ENCODE measurements at places on chromosomes 6 and 20. TPM values are rescaled to one million over a fixed set of nuclear protein-coding genes. Genes with fewer than 3 reads are reported as not detected.
A peak's percentile ranks its signal among the peaks of the same experiment; 100 is the strongest.

Gene RHAG
- total RNA-seq, result not detected

Gene CALHM4
- total RNA-seq, result not detected

Gene DEFB126
- not detected for total RNA-seq

Gene SYNDIG1
- not detected for total RNA-seq

Gene LY6G6D
- not detected for total RNA-seq

Gene MUC22
- total RNA-seq, result not detected

Gene TOP1
- 72.6 TPM for total RNA-seq

Gene RAB22A
- 17.3 TPM for total RNA-seq

DNA sequence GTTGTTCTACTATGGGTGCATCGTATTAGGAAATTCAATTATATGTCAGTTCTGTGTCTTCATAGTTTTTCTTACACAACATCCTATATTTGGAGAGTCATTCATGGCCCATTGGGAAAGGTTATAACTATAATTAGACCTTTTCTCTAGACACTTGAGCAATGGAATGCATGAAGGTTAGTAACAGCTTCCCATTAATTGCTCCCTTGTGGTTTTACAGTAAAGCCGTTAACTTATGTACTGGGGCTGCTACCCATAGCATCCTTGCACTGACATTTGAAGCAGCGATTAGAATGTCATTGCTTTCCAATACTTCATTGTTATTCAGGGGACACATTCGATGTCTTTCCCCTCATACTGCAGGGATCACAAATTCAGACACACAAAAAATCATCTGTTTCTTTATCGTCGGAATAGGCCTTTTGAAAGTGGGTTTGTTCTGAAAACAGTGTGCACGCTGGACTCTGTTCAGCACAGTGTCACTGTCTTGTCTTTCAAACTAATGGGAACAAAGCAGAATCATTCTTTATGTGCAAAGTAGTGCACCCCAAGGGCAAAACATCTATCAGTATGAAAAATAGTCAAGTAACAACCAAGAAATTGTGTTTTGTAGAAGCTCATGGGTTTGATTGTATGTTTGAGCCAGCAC lies 634.3 kb upstream of the MAP3K7 start:
- H3K36me3 ChIP-seq, result no peaks in the 10 kb centered on the region
- no peaks in the 10 kb centered on the region for H3K4me1 ChIP-seq
- no peak overlapping the region for H3K4me3 ChIP-seq
- no peaks in the 10 kb centered on the region for H3K27me3 ChIP-seq
- no peak overlapping the region for H3K27ac ChIP-seq

GRCh38 chr6:112086744-112087135 lies 542 bp downstream of the TUBE1 start:
- peaks cover 24% of the 10 kb centered on the region for H3K27me3 ChIP-seq
- DNase-seq, result no peak
- no peak overlapping the region for H3K4me3 ChIP-seq
- peaks cover 4% of the 10 kb centered on the region for H3K36me3 ChIP-seq

DNA sequence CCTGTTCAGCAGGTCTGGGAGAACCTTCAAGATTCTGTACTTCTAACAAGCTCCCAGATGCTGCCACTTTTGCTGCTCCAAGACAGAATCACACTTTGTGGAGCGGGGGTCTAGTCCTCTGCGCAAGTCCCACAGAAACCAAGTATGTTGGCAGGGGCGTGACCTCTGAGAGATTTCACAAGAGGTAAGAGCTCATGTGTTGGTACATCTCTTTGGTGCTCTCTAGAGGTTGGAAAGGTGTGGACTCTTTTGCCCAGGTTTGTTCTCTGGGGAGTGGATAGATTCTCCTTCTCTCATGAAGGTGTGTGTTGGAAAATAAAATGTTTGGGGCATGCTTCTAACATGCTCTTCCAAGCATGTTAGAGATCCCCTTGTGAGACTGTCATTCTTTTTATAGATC lies 340.9 kb upstream of the IRAK1BP1 start:
- H3K27me3 ChIP-seq, result no peaks in the 10 kb centered on the region
- no peaks in the 10 kb centered on the region for H3K4me1 ChIP-seq
- DNase-seq, result no peak
- no peak overlapping the region for H3K4me3 ChIP-seq
- no peaks in the 10 kb centered on the region for H3K36me3 ChIP-seq

DNA sequence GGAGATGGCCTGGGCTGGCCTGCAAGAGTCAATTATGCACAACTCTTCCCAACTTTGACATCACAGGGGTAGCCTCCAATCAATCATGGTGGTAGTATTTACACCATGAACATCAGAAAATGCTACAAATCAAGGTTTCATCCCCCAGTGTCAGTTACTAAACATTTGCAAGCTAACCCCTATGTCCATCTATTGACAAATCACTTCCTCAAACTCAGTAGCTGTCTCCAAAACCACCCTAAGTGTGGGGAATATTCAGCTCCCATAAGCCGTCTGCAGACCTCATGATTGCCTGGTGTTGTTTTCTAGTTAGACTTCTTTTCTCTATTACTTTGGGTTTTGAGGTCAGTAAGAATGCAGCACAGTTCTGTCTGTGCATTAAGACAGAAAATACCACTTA lies 200.8 kb upstream of the RIN2 start:
- no peak overlapping the region for H3K4me3 ChIP-seq
- DNase-seq, result no peak
- H3K36me3 ChIP-seq, result no peaks in the 10 kb centered on the region

DNA sequence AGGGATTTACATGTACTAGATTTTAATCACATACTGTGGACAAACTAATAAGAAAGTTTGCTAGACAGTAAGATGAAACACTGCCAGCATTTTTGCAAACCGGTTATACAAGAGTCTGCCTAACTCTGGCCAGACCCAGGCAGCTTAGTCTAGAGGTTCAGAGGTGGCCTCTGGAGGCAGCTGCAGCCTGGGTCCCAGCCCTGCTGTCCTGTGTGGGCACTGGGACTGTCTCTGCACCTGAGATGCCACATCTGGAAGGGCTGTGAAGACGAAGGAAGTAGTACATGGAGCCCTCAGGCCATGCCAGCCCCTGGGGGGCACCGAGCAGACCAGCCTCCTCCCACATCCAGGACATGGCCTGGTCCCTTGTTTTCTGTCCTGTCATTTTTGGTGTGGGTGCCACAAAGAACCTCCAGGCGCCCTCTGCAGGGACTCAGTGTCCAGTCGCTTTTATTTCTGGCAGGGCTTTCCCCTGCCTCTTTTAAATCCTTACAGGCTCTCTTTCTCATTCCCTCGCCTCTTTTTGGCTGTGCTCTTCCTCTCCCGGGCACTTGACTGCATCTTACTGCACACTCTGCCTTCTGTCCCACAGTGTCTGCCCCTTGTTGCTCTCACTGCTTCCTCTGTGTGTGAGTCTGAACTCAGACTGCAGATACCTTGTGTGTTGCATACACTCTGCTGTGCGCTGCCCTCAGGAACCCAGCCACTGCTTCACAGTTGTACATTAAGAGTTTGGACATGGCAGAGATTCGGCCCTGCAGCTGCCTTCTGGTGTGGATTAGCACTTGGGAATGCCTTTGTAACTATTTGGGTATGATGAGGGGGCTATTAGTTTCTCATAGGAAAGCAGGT lies 216.7 kb downstream of the ZDHHC14 start:
- H3K36me3 ChIP-seq, result no peaks in the 10 kb centered on the region
- no peaks in the 10 kb centered on the region for H3K27me3 ChIP-seq
- H3K4me3 ChIP-seq, result no peak overlapping the region

GRCh38 chr20:41348430-41349172 lies 8.0 kb downstream of the LPIN3 start:
- no peak for DNase-seq
- H3K4me3 ChIP-seq, result no peak overlapping the region
- H3K27me3 ChIP-seq, result no peaks in the 10 kb centered on the region
- H3K27ac ChIP-seq, result no peak overlapping the region

- no peak overlapping the region for H3K27ac ChIP-seq
- peaks cover 11% of the 10 kb centered on the region for H3K4me1 ChIP-seq
- DNase-seq, result no peak
- no peaks in the 10 kb centered on the region for H3K27me3 ChIP-seq
Measured at GRCh38 chr6:157304899-157305663, 18.2 kb downstream of the TMEM242 start.

GRCh38 chr6:134822920-134823709 lies 126.8 kb downstream of the ALDH8A1 start:
- peak; percentile 43 for DNase-seq
- no peak overlapping the region for H3K27ac ChIP-seq
- H3K36me3 ChIP-seq, result no peaks in the 10 kb centered on the region

DNA sequence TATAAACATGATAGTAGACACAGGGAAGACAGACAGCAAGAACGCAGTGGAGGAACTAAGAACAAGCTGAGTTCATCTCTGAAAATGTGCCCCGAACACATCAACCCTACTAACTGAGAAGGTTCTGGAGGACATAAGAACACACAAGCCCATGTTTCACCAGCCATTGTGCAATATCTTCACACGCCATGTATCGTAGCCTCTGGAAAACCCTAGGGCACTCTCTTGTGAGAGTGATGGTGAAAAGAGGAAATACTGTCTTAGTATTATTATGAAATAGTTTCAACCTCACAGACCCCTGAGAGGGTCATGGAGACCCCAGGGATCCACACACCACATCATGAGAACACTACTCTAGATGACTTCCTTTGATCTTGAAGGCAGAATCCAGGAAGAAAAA lies 26.1 kb upstream of the FOXF2 start:
- no peaks in the 10 kb centered on the region for H3K4me1 ChIP-seq
- no peak overlapping the region for H3K27ac ChIP-seq
- no peaks in the 10 kb centered on the region for H3K36me3 ChIP-seq
- no peak for DNase-seq
- H3K27me3 ChIP-seq, result peaks cover 30% of the 10 kb centered on the region

GRCh38 chr6:3026791-3027626 lies 27.3 kb downstream of the NQO2 start:
- H3K36me3 ChIP-seq, result peaks cover 7% of the 10 kb centered on the region
- peaks cover 13% of the 10 kb centered on the region for H3K27me3 ChIP-seq
- H3K4me1 ChIP-seq, result peaks cover 39% of the 10 kb centered on the region
- peak overlapping the region; percentile 88 for H3K27ac ChIP-seq

DNA sequence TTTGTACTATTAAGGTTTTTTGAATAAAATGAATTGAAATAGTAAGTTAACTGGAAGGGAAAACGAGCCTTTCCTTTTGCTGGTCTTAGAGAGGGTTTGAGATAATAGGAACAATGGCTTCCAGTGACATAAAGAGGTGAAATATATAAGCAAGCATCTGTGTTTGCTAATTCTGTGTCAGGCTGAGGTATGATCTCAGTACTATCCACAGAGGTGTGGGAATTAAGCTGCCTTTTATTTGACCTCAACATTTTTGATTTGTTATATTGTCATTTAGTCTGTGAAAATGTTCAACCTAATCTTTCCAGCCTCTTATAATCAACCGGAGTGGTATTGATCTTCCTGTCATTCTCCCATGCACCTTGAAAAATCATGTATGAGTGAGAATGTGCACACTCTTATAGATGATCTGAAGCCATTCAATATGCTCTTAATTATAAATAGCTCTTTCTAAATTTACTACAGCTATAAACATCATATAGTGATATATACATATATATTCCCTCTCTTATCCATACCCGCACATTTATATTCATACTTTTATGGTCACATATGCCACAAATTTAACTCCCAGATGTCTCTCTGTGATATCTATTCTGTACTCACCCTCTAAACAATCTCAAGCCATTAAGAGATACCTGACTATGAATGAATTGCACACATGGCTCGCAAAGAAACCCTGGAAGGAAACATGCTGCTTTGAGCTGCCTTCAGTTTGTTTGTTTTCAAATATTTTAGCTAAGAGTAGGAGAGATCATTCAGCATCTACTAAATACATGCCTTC lies 754.7 kb upstream of the NRSN1 start:
- peaks cover 1% of the 10 kb centered on the region for H3K27me3 ChIP-seq
- H3K4me3 ChIP-seq, result no peak overlapping the region
- DNase-seq, result no peak
- H3K36me3 ChIP-seq, result no peaks in the 10 kb centered on the region

DNA sequence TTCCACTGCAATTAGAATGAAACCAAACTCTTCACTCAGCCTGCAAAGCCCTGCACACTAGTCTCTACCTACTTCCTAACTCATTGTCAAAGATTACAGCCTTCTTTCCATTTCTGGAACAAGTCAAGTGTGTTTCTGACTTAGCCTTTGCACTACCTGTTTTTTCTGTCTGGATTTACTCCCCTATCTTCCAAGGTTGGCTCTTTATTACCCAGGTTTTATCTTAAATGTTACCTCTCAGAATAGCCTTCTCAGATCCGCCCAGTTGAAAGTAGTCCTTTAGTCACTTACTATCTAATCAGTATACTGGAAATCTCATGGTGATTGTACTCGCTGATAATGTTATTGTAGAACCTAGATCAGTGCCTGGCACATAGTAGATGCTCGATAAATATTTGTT lies 42.7 kb downstream of the TBPL1 start:
- no peak overlapping the region for H3K27ac ChIP-seq
- no peaks in the 10 kb centered on the region for H3K36me3 ChIP-seq
- DNase-seq, result no peak
- no peaks in the 10 kb centered on the region for H3K4me1 ChIP-seq
- H3K4me3 ChIP-seq, result no peak overlapping the region

DNA sequence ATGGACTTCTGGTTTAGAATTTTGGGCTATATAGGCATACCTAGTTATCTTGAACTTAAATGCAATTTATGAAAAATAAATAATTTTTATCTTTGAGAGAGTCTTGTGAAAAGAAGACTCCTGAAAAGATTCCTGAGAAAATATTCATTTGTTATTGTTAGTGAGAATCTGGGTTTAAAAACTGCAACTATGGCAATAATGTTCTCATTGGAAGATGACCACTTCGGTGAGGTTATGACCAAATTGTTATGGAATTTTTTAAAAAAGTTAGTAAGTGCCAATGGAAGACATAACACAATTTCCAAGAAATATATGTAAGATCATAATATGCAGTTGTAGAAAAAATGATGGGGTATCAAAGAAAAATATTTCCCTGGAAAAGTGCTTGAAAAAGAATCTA lies 46.3 kb downstream of the GRIK2 start:
- no peak for DNase-seq
- no peaks in the 10 kb centered on the region for H3K27me3 ChIP-seq
- H3K36me3 ChIP-seq, result no peaks in the 10 kb centered on the region
- no peak overlapping the region for H3K4me3 ChIP-seq
- no peak overlapping the region for H3K27ac ChIP-seq

GRCh38 chr6:134166511-134167261 lies 114.3 kb upstream of the SLC2A12 start:
- H3K36me3 ChIP-seq, result peaks cover 26% of the 10 kb centered on the region
- peaks cover 14% of the 10 kb centered on the region for H3K4me1 ChIP-seq
- DNase-seq, result no peak
- no peak overlapping the region for H3K4me3 ChIP-seq

DNA sequence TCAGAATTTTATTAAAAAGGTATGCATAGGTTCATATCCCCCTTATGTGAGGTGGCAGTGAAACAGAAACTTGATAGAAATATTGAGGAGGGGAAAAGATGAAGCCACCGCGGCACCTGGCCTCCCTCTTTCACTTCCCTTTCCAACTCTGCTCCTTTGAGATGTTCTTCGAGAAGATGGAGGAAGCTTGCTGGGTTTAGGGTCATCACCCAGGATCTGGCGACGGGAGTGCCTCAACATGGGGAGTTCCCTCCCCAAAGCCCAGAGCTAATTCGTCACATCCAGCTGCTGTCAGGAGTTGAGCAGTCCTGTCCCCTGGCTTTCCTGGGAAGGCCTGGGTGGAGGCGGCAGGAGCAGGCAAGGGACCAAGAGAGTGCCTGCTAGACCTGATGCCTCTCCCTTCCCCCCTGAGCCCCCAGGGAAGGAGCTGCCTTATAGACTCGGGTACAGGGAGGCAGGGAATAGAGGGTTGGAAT lies 29.1 kb downstream of the RREB1 start:
- peak overlapping the region; percentile 85 for H3K27ac ChIP-seq
- H3K27me3 ChIP-seq, result no peaks in the 10 kb centered on the region
- no peak for DNase-seq
- H3K4me1 ChIP-seq, result peaks cover 58% of the 10 kb centered on the region
- peak overlapping the region; percentile 77 for H3K4me3 ChIP-seq
- peaks cover 10% of the 10 kb centered on the region for H3K36me3 ChIP-seq

GRCh38 chr20:19652591-19653026 lies 105.4 kb upstream of the RIN2 start:
- H3K27me3 ChIP-seq, result peaks cover 9% of the 10 kb centered on the region
- no peak overlapping the region for H3K27ac ChIP-seq
- no peak for DNase-seq
- H3K4me3 ChIP-seq, result no peak overlapping the region
